ENCODE measurements at places on chromosomes 6 and 20. TPM values are rescaled to one million over a fixed set of nuclear protein-coding genes. Genes with fewer than 3 reads are reported as not detected.

Gene BPI
- total RNA-seq: not detected

Gene CLVS2
- not detected for total RNA-seq

Gene GID8
- 28.0 TPM for total RNA-seq

Gene MUC22
- total RNA-seq: not detected

Gene LY6G6D
- total RNA-seq: not detected

Gene HLA-DOB
- total RNA-seq: 1.7 TPM

Gene HDGFL1
- total RNA-seq: not detected

Gene TGM3
- total RNA-seq: not detected

Gene MPC1
- total RNA-seq: 27.5 TPM

Gene NKAPL
- 0.23 TPM for total RNA-seq

Gene IL17A
- not detected for total RNA-seq

Gene HLA-DMB
- total RNA-seq: not detected

Gene MCHR2
- total RNA-seq: not detected

Gene DSP
- total RNA-seq: 168 TPM

Gene HCK
- total RNA-seq: not detected

Gene FAXC
- 1.4 TPM for total RNA-seq

Gene CRISP2
- total RNA-seq: not detected

Gene SLC35F1
- total RNA-seq: not detected
